ENCODE measurements at places on chromosomes 7 and 10.
A peak's percentile ranks its signal among the peaks of the same experiment; 100 is the strongest.

DNA sequence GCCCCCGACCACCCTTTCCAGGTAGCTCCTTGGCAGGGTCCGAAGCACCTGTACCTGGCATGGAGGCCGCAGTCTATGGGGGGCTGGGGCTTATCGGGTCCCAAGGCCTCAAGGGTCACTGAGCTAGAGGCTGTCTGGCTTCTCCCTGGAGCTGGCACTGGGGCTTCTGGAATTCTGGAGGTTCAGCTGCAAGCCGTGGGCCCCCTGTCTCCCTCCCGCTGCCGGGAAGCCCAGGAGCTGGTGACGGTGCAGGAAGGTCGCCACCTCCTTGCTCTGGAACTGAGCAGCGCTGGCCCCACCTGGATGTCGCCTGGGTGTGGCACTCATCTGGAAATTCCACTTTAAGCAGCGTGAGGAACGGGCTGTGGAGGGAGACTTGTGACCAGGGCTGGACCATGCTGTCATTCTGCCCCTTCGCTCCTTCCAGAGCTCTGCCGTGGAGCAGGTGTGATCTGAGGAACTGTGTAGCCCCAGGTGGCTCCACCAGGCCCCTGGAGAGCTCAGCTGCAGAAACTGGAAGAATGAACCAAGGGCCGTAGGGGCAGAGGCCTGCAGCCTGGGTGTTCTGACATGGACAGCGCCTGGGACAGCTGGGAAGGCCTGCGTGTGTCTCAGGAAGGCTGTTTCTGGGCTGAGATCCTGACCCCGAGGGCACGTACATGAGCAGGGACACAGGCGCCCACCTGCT lies 129.7 kb upstream of the PPP2R2D start:
- no peak for DNase-seq

GRCh38 chr10:77111611-77112550 lies 525.7 kb downstream of the KCNMA1 start:
- DNase-seq: peak; percentile 15

DNA sequence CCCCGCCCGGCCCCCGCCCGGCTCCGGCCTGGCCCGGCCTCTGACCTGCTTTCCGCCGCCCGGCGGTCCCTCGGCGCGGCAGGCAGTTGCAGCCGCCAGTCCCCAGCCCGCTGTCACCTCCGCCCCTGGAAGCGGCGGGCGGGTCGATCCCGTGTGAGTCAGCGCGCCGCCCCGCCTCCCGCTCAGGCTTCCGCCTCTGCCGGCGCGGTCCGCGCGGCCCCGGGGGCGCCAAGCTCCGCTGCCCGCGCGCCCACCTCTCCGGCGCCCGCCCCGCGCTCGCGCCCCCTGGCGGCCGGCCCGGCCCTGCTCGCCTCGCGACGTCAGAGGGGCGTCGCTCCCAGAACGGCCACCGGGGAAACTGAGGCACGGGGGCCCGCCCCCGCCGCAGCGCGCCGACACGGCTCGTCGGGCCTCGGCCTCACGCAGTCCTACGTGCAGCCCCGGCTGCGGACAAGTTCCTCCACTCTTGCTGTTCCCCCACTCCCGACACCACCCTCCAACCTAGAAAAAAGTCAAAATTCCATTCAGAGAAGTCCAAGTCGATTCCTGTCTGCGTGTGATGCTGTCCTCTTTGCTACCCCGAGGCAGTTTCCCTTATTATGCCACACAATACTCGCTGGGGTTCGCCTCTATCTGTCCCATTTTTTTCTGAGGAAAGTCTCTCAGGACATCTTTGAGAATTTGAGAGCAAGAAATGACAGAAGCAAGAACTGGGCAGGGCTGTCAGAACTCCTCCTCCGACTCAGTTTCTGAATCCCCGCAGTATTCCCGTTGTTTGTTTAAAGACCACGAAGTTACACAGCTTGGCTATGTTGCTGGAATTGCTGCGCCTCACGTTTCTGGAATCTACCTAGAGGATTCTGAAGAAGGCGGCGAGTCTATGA lies at the start of gene DNMBP:
Gene DNMBP (minus strand): TSS at position 155 of the 884 bp plus-strand sequence. CDS start 37,823 bp downstream, outside the sequence.
- peak; percentile 86 for DNase-seq

DNA sequence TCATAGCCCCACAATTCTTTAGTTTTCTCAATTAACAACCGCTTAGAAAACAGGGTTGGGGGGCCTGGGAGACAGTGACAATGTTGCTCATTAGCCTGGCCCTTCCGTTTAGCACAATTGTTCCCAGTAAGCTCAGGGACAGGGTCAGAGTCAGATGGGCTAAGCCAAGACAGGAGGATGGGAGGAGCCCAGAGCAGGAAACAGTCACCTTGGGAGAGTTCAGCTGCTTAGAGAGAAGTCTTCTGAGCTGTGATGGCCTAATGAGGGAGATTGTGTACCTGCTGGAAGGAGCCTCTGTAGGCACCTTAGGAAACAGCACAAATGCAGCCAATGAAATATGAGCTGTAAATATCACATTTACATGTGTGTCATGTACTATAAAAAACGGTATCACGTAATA lies 35.9 kb downstream of the SVOPL start:
- DNase-seq: no peak

DNA sequence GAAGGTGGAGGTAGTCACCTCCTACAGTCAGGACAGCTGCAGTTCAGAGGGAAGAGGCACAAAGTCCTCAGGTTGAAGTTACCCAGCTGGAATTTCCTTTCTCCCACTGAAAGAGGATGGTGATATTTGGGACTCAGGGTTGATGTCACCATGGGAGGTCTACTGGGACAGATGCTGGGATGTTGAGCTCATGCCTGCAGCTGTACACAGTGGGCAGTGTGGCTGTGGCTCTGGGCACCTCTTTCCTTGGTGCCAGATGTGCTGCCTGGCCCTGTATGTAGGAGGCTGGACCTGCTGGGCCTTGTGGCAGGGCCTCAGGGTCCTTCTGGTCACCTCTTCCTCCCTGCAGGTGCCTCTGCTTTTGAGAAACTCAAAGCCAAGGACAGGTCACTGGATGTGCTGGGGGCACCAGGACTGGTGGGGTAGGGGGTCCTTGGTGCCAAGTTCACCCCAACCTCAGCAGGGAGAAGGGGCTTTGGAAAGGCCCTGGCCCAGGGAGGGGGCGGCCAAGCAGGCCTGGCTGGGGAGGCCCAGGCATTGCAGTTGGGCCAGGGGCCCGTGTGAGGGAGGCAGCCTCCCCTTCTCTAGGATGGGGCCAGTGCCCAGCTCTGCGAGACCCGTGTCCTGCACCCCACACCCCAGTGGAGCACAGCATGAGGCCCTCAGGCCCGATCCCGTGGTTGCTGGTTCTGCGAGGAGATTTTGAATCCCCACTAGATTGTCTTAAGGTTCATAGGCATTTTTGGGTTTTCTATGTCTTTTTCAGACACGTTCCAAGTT lies 103.1 kb downstream of the BMS1 start:
- DNase-seq: no peak

DNA sequence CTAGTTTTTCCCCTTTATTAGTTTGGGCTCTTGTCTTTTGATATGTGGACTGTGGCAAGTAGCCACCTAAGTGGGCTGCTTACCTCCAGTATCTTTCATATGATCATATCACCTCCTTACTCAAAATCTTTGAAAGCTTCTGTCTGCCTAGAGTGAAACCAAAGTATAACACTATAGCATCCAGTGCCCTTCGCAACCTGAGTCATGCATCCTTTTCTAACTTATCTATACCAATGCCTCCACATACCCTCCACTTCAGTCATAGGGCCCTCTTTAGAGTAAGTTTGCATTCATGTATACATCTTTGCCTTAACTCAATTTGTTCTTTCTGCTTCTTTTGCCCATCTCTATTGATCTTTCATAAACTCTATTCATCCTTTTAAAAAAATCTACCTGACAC lies 15.7 kb upstream of the MACC1 start:
- DNase-seq: no peak

- no peak for DNase-seq
Measured at GRCh38 chr7:138542183-138542582, 82.1 kb downstream of the TRIM24 start.

DNA sequence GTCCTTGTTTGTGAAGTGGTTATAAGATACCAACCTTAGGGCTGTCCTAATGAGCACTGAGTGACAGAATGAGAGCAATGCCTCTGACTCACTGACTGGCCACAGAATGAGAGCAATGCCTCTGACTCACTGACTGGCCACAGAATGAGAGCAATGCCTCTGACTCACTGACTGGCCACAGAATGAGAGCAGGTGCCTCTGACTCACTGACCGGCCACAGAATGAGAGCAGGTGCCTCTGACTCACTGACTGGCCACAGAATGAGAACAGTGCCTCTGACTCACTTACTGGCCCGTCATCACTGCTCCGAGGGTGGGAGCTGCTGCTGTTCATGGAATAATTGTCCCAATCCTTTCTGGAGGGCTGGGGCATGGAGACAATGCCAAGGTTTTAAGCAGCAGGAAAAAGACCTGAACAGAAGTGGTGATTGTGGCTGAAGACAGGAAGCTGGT lies 265.2 kb upstream of the PPP2R2D start:
- no peak for DNase-seq

GRCh38 chr7:53657586-53657985 lies 622.2 kb downstream of the POM121L12 start:
- DNase-seq: no peak

DNA sequence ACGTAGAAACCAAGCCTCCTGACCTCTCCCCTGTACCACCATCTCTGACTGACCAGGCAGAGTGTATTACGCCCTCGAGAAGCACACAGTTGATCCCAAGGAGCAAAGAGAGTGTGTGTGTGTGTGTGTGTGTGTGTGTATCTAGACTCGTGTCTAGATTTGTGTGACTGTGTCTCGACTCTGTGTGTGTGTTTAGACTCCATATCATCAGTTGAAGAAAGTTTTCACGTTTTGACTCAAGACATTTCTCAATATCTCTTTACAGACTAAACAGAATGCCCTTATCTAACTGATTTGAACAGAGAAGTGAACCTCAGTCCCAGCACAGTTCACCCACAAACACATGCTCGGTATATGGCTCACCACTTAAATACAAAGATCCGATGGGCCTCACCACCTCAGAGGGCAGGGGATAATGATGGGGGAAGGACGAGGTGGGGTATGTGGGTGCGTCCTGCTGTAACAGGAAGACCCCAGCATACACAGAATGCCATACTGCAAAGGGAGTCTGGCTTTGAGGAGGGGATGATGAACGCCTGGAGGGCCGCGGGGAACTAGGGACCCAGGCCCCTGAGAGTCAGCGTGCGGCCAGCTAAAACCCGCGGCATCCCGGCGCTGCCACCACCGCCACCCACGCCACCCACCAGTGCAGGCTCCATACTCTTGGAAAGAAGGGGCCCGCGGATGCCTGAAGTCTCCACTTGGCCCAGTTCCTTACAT lies 780 bp downstream of the ALDH18A1 start:
- DNase-seq: peak; percentile 27

DNA sequence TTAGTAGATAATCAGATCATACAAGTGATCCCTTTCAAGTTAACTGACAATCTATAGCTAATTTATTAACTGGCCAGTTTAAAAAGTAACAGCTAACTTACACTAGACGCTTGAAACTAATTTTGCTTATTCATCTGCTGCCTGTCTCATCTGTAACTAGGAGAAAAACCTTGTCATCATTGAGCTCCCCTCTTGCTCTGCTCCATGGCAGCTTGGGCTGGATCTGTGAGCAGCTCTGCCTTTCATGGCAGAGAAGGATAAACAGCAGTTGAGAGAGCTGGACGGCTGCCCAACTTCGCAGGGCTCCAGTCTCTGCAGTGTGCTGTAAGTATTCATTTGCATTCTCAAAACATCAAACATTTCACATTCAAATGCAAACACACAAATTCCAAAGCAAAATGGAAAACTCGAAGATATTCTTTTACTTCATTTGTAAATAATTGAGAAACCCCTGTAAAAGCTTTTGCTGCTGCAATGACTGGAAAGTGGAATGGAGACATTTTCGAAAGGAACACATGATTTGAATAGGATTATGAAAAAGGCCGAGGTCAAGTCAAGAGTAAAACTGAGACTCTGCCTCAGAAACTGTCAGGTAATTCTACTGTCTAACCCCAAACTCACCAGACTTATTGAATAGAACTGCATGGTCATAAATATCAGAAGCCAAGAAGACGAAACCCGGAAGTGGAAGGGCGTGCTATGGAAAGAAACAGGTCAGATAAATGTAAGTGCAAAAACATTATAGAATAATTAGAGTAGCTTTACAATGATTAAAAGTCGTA lies 17.6 kb downstream of the SLC35B4 start:
- DNase-seq: no peak

DNA sequence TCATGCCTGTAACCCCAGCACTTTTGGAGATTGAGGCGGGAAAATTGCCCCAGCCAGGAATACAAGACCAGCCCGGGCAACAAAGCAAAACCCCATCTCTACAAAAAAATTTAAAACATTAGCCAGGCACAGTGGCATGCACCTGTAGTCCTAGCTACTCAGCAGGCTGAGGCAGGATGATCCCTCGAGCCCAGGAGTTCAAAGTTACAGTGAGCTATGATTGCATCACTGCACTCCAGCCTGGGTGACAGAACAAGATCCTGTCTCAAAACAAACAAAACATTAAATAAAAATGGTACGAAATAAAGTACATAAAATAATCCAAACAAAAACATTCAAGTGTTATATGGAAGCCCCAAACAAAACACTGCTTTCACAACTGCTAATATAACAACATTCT lies 125.0 kb downstream of the SNX13 start:
- DNase-seq: no peak

GRCh38 chr7:91007371-91007770 lies 256.9 kb upstream of the FZD1 start:
- no peak for DNase-seq

DNA sequence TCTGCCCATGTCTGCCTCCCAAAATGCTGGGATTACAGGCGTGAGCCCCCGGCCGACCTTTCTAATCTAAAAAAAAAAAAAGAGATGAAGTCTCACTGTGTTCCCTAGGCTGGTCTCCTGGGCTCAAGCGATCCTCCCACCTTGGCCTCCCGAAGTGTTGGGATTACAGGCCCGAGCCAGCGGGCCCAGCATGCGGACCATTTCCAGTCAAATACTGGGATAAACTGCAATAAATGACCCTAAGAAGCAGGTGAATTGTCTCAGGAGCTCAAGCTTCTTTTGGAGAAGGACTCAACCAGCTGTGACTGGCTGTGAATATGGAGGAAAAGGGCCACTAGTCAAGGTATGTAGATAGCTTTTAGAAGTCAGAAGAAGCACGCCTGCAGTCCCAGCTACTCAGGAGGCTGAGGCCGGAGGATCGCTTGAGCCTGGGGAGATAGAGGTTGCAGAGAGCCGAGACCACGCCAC lies 550 bp upstream of the CREM start:
- DNase-seq: no peak

DNA sequence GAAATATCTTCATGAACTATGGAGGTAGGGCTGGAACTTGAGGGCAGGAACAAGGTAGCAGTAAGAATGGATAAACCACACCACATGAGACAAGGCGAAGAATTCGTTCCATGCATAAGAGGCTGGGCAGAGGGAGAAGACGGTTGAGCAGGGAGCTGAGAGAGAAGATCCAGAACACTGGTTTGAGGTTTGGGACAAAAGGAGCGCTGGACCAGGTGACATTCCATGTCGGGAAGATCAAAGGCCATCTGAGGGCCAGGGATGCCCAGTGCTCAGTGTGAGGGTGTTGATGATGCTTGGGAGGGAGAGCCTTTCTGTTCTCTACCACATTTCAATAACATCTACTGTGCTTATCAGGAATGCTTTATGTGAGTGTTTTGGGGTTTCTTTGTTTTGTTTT lies 52.8 kb downstream of the WIPF3 start:
- no peak for DNase-seq

Data from stimulated activated naive CD8-positive, alpha-beta T cell treated with anti-CD3 and anti-CD28 coated beads, Interleukin-15, amount 100 ng/mL, for 72 hours (primary cell).